ENCODE measurements at places on chromosomes 2 and 18.

GRCh38 chr18:54229421-54230059, 5.1 kb upstream of the MBD2 start:
- no peak for DNase-seq

GRCh38 chr18:2060086-2060485, 511.2 kb downstream of the METTL4 start:
- DNase-seq, result no peak

GRCh38 chr2:201937343-201937742, 96.3 kb upstream of the FZD7 start:
- no peak for DNase-seq

- DNase-seq, result peak; percentile 70
Observed at GRCh38 chr18:10453806-10454680, at the start of gene APCDD1. Gene APCDD1, plus strand, starts transcription at chr18:10454635. Its CDS starts 347 bp downstream, at chr18:10454982.

DNA sequence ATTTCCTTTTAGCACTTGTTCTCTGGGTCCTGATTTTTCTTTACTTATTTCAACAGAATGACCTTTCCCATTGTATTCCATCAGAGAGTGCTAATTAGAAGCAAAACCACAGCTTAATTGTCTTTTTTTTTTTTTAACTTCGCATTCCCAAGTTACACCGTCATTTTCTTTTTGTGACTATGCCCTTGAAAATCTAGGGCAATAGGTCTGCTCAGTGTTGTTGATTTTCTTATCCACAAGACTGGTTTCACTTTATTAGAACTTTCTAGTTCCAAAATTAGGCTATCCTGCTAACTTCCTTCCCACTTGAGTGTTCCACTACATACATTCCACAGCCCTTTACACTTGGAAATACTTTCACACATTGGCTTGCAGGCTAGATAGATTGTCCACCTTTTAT, 18.7 kb upstream of the ADAM17 start:
- DNase-seq, result no peak

DNA sequence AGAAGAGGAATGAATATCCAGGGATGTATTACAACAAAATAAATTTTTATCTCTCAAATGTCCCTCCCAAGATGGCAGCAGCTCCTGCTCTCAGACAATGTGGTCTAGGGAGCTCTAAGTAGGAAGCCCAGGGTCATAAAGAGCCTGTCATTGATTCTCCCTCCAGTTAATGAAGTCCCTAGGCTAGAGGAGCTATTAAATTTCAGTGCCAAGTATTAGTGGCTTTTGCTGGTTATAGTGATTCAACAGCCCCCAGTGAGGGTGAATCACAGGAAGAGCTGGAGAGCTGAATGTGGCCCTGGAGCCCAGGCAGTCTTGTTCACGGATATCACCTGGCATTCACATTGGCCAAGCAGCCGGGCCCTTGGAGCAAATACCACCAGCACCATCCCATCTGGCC, 109.8 kb upstream of the YPEL5 start:
- DNase-seq, result no peak

DNA sequence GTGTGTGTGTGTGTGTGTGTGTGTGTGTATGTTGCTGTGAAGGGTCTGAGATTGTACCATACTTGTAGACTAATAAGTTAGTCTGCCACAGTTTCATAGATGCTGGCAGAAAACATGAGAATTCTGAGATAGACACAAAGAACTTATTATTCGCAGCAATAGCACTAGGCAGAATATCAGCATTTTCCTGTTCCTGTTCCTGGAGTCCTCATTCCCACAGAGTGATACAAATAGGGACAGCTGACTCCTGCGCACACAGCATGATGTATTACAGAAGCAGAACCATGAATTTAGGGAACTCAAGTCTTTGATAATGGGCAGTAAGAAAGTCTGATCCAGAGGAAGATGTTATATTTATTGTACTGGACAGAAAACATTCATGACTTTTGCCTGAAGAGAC, 1466.3 kb downstream of the DPP10 start:
- DNase-seq, result no peak

GRCh38 chr2:101435001-101435862, 39.7 kb downstream of the RFX8 start:
- no peak for DNase-seq

DNA sequence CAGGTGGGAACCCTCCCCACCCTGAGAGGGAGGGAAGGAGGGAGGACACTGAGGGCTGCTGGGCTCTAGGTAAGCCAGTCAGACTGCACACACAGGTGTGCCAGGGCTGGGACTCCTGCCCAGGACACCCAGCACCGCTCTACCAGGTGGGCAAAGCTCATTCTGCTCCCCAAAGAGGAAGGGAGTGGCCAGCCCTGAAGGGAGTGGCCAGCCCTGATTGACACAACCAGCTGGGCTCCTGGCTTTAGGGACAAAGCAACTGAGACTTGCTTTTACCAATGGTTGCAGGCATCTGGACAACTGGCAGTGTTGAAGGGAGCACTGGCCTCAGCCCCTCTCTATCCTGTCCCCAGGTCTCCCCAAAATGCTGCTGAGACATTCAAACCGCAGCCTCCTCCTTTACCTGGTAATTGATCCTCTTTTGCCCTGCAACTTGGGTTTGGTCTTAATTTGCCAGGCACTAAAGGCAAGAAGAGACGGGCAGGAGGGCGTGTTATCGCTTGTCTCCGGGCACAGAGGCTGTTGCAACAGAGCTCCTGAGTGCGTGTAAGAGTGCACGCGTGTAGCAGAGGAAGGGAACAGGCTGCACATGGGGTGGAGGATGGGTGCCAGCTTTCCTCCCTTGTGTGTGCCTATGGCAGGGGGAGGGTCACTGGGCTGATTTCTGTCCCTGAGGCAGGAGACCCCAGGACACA, 14.5 kb upstream of the FOSL2 start:
- DNase-seq, result no peak

GRCh38 chr2:218898109-218898878, 17.6 kb downstream of the WNT10A start:
- peak; percentile 70 for DNase-seq

DNA sequence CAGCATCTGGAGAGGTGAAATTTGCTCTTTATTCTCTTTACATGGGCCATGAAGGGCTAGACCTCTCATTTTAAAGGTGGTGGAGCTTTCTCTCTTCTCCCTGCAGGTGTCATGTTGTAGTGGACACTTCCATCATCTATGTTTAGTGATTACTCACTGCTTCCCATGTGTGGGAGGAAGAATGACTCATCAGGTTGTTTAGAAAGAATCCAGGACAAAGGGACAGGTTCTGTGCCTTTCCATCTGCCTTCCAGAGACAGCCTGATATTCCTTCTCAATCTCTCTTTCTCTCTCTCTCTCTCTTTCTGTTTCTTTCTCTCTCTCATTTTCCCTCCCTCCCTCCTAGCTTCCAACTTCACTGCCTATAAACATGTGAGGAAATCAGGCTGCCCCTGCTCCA, 38.7 kb downstream of the SCG2 start:
- no peak for DNase-seq

- DNase-seq, result no peak
Observed at GRCh38 chr2:134338208-134338607, 84.3 kb downstream of the MGAT5 start.

GRCh38 chr2:163119966-163120365, 281.4 kb upstream of the KCNH7 start:
- peak; percentile 8 for DNase-seq

DNA sequence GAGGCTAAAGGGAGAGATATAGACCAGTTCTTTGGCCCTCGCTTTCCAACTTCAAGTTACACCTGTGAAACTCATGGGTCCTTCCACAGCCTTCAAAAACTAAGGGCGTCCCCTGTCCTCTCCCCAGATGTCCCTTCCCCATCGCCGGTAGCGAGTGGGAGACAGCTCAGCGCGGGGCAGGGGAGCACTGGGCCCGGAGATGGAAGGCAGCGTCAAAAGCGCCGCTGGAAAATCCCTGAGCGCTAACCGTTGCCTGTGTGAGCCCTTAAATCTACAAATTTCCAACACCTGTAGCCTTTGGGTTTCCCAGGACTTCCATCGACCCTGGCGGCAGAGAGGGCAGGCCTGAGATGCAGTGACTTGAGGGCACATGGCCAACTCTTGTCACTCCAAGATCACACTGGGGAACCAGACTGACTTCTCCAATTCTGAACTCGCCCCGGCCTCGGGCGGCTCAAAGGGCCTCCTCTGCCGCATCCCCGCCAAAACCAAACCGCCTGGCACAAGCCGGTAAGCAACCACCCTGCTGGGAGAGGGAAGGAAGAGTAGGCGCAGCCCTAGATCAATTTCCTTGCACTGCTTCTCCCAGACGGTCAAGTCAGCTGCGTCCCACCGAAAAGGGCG, 879 bp upstream of the EPAS1 start:
- DNase-seq, result peak; percentile 45

DNA sequence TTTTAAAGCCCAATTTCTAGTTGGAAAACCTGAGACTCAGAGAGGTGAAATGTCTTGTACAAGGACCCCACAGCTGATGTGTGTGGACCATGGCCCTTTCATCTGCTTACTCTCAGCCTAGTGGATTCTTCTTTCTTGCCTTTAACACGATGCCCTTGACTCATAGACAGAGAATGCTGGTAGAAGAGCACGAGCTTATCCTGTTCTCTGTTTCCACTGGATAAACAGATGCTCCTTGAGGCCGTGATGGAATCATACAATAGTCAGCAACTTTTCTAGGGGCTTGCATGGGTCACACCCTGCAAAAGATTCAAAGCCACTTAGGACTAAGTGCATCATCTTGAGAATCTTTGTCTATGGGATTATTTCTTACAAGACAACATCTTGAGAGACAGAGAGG, 50.9 kb downstream of the MYCN start:
- no peak for DNase-seq

- no peak for DNase-seq
Observed at GRCh38 chr18:74897971-74898657, 300.4 kb downstream of the ZNF407 start.

GRCh38 chr18:49342690-49343089, 117.8 kb downstream of the DYM start:
- DNase-seq, result no peak

DNA sequence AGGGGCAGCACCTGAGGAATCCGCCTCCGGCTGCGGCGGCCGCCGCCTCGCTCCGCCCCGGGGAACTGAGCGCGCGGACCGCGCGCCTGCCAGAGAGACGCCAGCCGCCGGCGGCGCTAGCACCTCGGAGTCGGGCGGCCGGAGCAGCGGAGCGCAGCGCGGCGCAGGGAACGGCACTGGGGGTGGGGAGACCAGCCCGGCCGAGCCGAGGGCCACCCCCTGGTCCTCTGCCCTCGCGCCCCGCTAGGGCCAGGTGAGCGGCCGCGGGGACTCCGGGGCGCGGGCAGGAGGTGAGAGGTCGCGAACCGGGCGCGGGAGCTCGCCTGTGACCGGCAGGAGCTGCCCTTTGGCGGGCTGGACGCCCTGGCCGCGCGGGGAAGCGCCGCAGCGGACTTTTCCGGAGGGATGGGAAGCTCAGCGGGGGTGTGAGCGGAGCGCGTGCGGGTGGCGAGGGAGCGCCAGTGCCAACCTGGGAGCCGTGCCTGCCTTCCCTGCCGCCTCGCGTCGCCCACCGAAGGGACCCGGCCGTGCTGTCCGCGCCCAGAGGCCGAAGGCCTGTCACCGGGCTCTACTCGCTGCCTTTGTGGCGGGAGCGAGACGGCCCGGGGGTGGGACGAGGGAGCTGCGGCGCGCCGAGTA, at the start of gene GREB1L:
Gene GREB1L (plus strand): TSS at position 92 of the 639 bp plus-strand sequence. CDS start 141,287 bp downstream, outside the sequence.
- peak; percentile 17 for DNase-seq

DNA sequence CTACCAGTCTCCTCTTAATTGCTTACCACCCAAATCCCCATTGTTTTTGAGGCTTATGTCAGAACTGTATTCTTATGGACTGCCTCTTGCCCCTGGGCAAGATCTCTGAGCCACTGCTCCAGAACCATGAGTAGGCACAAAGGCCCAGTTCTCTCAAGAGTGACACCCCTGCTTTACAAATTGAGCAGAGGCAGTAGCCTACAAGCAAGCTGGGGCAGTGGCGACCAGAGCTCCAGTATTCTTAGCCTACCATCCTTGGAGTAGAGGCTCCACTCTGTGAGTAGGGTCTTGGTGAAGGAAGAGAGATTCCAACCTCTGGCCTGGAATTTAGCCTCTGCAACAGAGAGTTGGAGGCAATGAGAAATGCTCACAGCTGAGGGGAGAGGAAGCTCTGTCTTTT, 36.5 kb downstream of the WDR75 start:
- DNase-seq, result no peak

DNA sequence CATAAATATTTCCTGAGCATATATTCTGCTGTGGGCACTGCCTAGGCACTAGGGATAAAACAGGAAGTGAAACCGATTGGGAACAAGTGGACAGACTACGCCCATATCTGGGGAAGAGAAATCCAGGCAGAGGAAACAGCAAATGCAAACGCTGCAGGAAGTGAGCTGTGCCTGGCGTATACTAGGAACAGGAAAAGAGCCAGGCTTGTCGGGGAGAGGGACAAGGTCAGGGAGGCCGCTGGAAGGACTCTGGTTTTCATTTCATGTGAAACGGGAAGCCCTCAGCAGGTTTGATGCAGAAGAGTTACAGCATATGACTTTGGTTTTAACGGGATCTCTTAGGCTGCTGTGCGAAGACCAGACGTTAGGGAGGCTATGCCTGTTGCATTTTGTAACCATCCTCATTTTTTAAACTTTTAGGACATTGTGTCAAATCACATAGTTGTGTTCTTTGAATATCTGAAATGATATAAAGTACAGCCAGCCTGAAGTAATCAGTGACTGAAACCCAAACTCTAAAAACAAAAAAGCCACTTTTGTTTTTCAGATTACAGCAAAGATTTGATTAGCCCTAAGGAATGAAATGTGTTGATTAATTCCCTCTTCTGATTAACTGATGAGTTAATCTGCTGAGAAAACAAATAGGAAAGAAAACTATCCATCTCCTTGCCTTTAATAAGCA, 110.2 kb upstream of the PIEZO2 start:
- peak; percentile 75 for DNase-seq

DNA sequence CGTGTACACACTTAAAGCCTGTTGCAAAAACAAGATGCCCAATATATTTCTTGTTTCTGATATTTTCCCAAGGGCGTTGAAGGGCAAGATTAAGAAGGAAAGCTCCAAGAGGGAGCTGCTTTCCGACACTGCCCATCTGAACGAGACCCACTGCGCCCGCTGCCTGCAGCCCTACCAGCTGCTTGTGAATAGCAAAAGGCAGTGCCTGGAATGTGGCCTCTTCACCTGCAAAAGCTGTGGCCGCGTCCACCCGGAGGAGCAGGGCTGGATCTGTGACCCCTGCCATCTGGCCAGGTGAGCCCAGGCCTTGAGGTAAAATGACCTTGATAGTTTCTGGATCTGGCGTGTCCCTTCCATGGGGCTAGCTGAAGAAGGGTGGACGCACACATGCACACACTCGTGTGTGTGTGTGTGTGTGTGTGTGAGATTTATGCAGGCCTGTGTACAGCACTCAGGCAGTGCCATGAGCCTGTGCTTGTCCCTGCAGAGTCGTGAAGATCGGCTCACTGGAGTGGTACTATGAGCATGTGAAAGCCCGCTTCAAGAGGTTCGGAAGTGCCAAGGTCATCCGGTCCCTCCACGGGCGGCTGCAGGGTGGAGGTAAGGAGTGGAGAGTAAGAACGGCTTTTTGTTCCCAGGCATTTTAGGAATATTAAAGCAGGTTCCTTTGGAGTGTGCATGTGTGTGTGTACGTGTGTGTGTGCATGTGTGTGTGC, 23.6 kb downstream of the MLPH start:
- no peak for DNase-seq
